ENCODE measurements at places on chromosomes 3 and 15. TPM values are rescaled to one million over a fixed set of nuclear protein-coding genes. Genes with fewer than 3 reads are reported as not detected.

- H3K27me3 ChIP-seq, result peaks cover 2% of the 10 kb centered on the region
- no peak for DNase-seq
Measured at GRCh38 chr15:77014132-77015081, 19.5 kb downstream of the PSTPIP1 start.

GRCh38 chr3:45106874-45107273 lies 39.3 kb downstream of the CDCP1 start:
- no peaks in the 10 kb centered on the region for H3K27me3 ChIP-seq
- no peaks in the 10 kb centered on the region for H3K36me3 ChIP-seq
- no peak overlapping the region for H3K27ac ChIP-seq
- peaks cover 31% of the 10 kb centered on the region for H3K4me1 ChIP-seq
- no peak overlapping the region for H3K4me3 ChIP-seq

GRCh38 chr15:85865070-85865684 lies 70.5 kb upstream of the KLHL25 start:
- peaks cover 3% of the 10 kb centered on the region for H3K27me3 ChIP-seq
- no peak overlapping the region for H3K4me3 ChIP-seq
- H3K36me3 ChIP-seq, result no peaks in the 10 kb centered on the region

The STAB1 gene
- not detected for total RNA-seq

The GCSAM gene
- total RNA-seq, result not detected

- no peak for DNase-seq
- H3K4me3 ChIP-seq, result no peak overlapping the region
- H3K27me3 ChIP-seq, result no peaks in the 10 kb centered on the region
- H3K4me1 ChIP-seq, result peaks cover 7% of the 10 kb centered on the region
- H3K36me3 ChIP-seq, result no peaks in the 10 kb centered on the region
- no peak overlapping the region for H3K27ac ChIP-seq
Measured at GRCh38 chr3:71264840-71265239, 318.7 kb downstream of the FOXP1 start.

DNA sequence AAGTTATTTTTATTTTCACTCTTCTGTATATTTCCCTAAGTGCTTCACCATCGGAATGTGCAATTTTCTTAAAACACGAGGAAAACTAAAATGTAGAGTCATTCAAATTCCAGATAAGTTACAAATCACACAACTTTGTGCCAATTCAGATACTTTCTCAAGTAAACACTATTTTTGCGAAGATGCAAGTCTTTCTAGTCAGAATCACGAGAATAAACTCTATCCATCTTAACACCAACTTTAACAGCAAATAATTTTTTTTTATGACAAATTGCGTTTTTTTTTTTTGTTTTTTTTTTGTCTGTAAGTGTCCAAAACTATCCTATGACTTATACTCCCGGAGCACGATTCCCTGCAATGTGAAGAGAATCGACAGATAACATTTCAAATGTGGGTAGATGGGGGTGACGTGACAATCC lies 1.3 kb downstream of the STAG1 start:
- peak overlapping the region; percentile 97 for H3K27ac ChIP-seq
- DNase-seq, result peak; percentile 67
- H3K4me1 ChIP-seq, result peaks cover 21% of the 10 kb centered on the region
- peak overlapping the region; percentile 73 for H3K4me3 ChIP-seq
- no peaks in the 10 kb centered on the region for H3K36me3 ChIP-seq

- peaks cover 23% of the 10 kb centered on the region for H3K4me1 ChIP-seq
- H3K4me3 ChIP-seq, result no peak overlapping the region
- H3K36me3 ChIP-seq, result peaks cover 13% of the 10 kb centered on the region
- no peaks in the 10 kb centered on the region for H3K27me3 ChIP-seq
Measured at GRCh38 chr3:48437812-48438211, 2.1 kb downstream of the CCDC51 start.

The ABCF3 gene
- total RNA-seq, result 70.9 TPM

DNA sequence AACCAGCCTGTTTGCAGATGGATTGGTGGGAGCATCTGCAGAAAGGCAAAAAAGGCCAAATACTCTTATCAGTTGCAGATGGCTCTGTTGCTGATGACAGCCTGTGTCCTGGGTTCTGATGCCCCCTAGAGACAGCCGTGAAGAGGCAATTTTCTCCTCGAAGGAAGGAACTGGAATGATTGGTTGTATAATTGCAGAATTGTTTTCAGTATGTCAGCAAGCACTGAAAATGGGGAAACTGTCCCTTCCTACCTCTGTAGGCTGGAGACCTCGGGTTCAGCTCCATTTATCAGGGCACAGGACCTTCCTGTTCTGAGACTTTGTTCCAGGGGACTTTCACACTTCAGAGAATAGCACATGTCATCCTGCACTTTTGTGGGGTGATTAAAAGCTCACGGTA lies 103.0 kb downstream of the PGPEP1L start:
- no peaks in the 10 kb centered on the region for H3K27me3 ChIP-seq
- peak overlapping the region; percentile 92 for H3K27ac ChIP-seq
- peaks cover 8% of the 10 kb centered on the region for H3K36me3 ChIP-seq
- DNase-seq, result peak; percentile 51

The CKMT1B gene
- total RNA-seq, result 0.72 TPM

GRCh38 chr3:196502775-196503195 lies 783 bp downstream of the RNF168 start:
- no peaks in the 10 kb centered on the region for H3K27me3 ChIP-seq
- peak overlapping the region; percentile 93 for H3K27ac ChIP-seq
- no peaks in the 10 kb centered on the region for H3K36me3 ChIP-seq
- peaks cover 16% of the 10 kb centered on the region for H3K4me1 ChIP-seq

DNA sequence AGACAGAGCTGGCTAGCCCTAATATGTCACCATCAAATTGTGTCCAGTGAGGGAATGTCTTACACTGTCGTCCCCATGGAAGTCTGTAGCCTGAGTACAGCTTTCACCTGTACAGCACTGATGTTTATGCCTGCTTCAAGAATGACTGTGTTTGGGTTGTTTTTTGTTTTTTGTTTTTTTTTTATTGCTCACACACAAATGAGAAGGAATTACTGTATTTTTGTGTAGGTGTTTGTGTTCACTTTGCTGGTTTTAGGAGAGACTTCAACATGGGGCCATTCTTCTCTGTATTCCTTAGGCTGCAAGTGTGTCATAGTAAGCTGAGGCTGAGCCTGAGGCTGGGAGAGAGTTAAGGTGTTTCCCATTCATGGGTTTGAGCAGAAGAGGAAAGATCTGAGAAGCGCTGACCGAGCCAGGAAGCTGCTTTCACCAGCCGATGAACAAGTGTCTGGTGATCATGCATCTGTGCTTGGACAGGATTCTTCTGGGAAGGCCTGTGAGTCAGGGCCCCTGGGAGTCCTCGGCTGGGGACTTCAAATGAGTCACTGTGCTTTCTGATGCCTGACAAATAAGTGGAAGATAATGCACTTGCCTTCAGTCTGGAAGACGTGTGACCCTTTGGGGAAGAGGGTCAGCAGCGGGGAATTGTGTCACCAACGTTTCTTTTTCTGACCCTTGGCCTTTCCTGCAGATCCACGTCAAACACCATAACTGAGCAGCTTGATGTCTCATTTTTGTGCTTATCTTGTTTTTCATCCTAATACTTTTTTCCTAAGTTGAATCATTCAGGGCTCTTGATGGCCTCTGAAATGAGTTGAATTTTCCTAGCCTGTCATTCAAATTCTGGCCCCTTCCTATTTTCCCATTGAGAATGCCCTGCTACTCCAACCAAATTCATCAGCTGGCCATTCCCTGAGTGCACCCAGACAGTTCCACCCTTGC lies 36.7 kb upstream of the ZBTB38 start:
- peaks cover 40% of the 10 kb centered on the region for H3K4me1 ChIP-seq
- H3K27me3 ChIP-seq, result no peaks in the 10 kb centered on the region
- DNase-seq, result peak; percentile 99

The THSD4 gene
- total RNA-seq, result 0.99 TPM

DNA sequence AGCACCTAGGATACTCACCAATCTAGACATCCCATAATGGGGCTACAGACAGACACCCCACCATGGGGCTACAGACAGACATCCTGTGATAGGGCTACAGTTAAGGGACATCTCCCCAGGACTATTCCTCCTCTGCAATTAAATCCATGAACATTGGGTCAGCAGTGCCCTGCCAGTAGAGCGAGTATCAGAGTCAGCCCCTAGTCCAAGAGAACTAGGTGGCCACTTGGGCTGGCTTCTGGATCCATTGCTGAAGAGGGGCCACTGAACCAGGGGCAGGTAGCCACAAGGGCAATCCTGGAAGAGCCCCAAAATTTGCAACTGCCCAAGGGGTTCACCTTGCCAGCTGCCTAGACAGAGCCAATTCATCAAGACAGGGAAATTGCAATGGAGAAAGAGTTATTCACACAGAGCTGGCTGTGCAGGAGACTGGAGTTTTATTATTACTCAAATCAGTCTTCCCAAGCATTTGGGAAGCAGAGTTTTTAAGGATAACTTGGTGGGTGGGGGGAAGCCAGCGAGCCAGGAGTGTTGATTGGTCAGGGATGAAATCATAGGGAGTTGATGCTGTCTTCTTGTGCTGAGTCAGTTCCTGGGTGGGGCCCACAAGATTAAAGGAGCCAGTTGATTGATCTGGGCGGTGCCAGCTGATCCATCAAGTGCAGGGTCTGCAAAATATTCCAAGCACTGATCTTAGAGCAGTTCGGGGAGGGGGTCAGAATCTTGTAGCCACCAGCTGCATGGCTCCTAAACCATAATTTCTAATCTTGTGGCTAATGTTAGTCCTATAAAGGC lies 170.2 kb upstream of the SMAD3 start:
- no peaks in the 10 kb centered on the region for H3K36me3 ChIP-seq
- H3K4me1 ChIP-seq, result peaks cover 9% of the 10 kb centered on the region
- H3K27ac ChIP-seq, result no peak overlapping the region
- H3K4me3 ChIP-seq, result no peak overlapping the region
- H3K27me3 ChIP-seq, result no peaks in the 10 kb centered on the region
- DNase-seq, result no peak

The ZIC1 gene
- 0.30 TPM for total RNA-seq

- H3K4me1 ChIP-seq, result no peaks in the 10 kb centered on the region
- DNase-seq, result no peak
- H3K4me3 ChIP-seq, result no peak overlapping the region
- H3K36me3 ChIP-seq, result peaks cover 8% of the 10 kb centered on the region
Measured at GRCh38 chr3:177055605-177056571, 141.4 kb downstream of the TBL1XR1 start.

DNA sequence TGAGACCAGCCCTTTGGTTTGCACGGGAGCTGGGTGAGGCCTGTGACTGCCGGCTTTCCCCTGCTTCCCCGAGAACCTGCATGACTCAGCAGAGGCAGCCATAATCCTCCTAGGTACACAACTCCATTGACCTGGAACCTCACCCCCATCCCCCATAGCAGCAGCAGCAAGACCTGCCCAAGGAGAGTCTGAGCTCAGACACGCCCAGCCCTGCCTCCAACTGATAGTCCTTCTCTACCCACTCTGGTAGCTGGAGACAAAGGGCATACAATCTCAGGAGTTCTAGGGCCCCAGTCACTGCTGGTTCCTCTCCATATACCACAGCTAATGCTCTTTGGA lies 141.0 kb upstream of the ARHGEF26 start:
- no peaks in the 10 kb centered on the region for H3K4me1 ChIP-seq
- H3K36me3 ChIP-seq, result no peaks in the 10 kb centered on the region
- no peak overlapping the region for H3K27ac ChIP-seq
- no peaks in the 10 kb centered on the region for H3K27me3 ChIP-seq
- H3K4me3 ChIP-seq, result no peak overlapping the region

GRCh38 chr15:90141646-90142045 lies 39.4 kb upstream of the IDH2 start:
- H3K27ac ChIP-seq, result no peak overlapping the region
- H3K4me1 ChIP-seq, result peaks cover 6% of the 10 kb centered on the region
- H3K27me3 ChIP-seq, result no peaks in the 10 kb centered on the region

The LEKR1 gene
- 0.43 TPM for total RNA-seq

DNA sequence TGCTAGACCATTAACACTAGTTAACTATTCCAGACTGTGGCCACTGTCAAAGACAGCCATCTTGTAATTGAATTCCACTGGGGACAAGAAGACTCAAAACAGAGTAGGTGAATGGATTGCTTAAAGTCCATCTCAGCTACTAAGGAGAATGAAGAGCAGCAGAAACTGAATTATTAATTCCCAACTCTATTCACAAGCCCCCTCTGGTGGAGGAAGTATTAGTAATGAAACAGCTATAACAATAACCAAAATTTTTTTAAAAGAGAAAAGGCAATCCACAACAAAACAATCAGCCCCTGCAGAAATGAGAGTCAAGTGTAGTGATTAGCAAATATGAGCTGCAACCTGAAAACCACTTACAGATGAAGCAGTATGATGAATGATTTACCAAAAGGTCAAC lies 302.8 kb downstream of the FHIT start:
- no peak for DNase-seq
- H3K27me3 ChIP-seq, result no peaks in the 10 kb centered on the region
- no peak overlapping the region for H3K4me3 ChIP-seq
- no peaks in the 10 kb centered on the region for H3K4me1 ChIP-seq

All from astrocyte (in vitro differentiated cells and primary cell).